Globus pallidus (tissue), 1 donor: ENCODE measurements at places on chromosomes 13 and 19.

DNA sequence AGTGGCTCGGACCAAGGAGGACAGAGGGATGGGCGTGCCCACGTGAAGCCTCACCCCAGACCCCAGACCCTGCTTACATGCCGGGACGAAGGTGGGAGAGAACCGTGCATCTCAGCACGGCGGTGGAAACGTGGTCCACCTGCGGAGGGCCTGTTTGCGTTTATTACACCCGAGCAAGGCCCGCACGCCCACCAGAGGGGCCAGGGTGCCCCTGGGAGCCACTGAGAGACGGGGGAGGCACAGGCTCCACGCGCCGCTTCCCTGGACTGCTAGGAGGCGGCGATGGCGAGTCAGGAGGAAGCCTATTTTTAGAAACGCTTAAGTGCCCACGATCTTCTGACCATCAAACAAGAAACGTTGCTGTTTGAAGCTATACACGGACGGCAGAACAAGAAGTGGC lies 80.7 kb downstream of the ATP11A start:
- DNase-seq = no peak

DNA sequence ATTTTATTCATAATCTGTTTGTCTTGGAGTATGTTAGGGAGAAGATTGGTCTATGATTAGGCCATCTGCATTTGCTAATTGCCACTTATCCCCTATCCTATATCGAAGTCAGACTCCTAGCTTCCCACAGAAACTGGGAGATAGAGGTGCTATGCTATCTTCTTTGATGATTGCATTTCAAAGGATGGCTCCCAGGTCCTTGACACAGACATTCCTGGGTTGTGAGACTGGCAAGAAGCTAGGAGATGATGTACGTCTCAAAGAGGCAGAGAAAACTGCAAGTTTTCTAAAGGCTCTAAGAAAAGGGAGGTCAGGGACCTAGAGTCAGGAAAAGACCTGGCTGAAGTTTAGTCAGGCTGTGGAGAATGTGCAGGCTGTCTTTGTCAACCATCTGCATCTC lies 1251.9 kb downstream of the PCDH17 start:
- no peak for DNase-seq

DNA sequence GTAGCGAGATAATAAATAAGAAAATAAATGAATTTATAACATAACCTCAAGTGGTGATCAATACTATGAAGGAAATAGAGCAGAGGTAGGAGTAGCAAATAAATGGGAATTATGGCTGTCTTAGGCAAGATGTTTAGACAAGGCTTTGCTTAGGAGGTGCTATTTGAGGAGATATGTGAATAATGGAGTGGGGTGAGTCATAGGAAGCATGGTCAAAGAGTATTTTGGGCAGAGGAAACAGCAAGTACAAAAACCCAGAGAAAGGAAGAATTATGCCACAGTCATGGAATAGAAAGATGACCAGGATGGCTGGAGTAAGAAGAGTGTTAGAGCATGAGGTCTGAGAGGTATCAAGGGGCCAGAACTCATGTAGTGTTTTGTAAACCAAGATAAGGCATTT lies 33.6 kb upstream of the LPAR6 start:
- DNase-seq = no peak

DNA sequence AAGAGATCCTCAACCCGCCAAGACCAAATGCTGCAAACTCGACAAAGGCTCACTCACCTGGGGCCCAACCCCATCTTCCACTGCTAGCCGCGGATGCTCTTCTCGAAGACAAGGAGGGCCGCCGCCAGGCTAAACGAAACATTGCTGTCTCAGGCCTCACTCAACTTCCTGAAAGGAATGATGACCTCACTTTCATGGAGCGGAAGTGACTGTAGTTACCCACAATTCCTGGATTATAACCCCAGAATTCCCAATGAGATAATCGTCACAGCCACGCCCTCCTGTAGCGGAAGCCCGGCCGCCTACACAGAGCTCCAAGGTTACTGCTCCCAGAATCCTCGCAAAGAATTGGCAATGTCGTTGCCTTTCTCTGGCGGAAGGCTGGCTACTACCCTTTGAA lies 10.5 kb upstream of the ZNF112 start:
- no peak for DNase-seq

- no peak for DNase-seq
Measured at GRCh38 chr19:17242431-17243208, 3.1 kb downstream of the NR2F6 start.

- no peak for DNase-seq
Measured at GRCh38 chr13:33707449-33707848, 110.5 kb upstream of the RFC3 start.

GRCh38 chr13:41354416-41354815 lies 43.3 kb downstream of the NAA16 start:
- no peak for DNase-seq

DNA sequence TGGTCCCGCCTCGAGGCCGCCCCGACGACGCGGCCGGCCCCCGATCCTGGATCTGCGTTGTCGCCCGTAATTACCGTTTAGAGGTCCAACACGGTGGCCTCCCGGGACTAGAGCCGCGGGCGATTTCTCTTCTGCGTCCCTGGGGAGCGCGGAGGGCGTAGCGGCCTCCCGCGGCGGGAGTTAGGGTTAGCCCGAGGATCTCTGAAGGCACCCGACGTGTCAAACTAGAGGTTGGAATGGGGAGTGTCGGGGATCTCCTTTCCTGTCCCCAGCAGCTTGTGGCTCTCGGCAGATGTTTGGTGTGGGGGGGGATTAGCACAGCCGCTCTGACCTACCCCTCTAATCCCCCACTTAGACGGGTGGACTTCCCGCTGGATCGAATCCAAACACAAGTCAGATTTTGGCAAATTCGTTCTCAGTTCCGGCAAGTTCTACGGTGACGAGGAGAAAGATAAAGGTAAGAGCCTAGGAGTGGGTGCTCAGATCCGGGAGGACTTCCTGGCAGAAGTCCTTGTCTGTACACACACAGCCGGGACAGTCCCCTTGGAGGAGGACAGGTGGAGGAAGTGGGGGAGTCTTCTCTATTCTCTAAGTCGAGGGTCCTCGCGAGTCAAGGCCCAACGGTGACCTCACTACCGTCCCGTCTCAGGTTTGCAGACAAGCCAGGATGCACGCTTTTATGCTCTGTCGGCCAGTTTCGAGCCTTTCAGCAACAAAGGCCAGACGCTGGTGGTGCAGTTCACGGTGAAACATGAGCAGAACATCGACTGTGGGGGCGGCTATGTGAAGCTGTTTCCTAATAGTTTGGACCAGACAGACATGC lies 581 bp downstream of the CALR start:
- no peak for DNase-seq
